ENCODE measurements at places on chromosomes 2 and 18.

GRCh38 chr2:45382744-45383143, 228.3 kb downstream of the SRBD1 start:
- no peak for DNase-seq

GRCh38 chr2:69469375-69469774, 32.1 kb upstream of the NFU1 start:
- no peak for DNase-seq

GRCh38 chr2:219798430-219798829, 171.0 kb downstream of the SLC4A3 start:
- DNase-seq: no peak

DNA sequence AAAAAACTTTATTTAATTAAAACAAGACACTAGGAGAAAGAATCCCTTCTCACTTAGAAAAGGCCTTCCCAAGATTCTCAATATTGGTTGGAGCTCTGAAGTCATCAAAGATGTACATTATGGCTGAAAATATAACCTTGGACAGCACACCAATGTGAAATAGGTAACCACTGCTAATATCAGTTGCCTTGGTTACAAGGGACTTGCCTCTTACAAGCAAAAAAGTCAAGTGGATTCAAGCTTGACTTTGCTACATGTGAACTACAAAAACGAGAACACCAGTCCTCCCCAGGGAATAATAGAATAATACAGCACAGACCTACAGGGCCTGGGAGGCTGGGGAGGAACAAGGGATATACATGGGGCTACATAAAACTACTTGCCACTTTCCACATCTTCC, 46.1 kb downstream of the NABP1 start:
- DNase-seq: no peak

- no peak for DNase-seq
Measured at GRCh38 chr2:24477229-24477628, 13.8 kb upstream of the NCOA1 start.

DNA sequence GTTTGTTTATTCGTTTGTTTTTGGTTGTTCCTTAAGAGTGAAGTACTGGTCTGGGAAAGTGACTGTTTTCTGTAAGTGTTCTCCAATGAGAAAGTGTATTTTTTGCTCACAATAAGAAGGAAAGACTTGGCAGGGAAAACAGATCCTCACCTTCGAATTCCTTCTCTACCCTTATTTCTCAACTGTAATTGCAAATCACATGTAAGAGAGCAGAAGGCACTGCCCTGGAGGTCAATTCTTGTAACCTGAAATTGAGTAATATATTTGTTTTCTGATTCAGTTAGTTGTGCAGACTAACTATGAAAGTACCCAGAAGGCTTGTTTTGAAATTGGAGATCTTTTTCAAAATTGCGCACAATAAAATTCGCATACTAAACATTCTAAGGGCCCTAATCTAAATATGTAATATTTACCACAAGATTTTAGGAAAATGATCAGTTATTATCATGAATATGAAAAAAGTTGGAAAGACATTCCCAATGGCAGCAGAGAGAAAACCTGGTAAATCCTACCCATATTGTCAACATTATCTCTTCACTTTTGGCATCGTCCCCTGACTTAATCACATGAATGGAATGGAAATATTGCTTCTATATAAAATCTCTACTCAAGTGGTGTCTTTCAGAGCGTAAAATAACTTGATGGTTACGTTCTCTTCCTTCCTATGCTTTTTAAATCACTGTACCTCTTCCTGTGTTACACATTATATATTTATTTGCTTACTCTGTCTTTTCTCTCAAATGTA, 24.1 kb downstream of the TFPI start:
- no peak for DNase-seq

DNA sequence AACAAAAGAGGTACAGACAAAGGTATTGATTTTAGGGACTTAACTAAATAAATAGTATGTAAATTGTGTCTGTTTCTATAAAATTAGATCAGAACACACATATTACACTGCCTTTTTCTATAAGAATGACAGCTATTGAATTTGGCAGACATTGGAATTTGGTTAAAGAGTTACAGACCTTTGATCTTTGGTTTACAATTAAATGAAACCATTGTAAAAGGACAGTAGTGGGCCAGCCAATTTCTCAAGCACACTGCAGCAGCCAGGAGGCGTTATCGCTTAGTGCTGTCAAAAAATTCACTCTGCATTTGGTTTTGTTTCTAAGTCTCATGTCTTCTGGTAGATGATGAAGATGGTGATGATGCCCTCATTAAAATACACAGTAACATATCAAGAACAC, 175.9 kb downstream of the NR4A2 start:
- no peak for DNase-seq

DNA sequence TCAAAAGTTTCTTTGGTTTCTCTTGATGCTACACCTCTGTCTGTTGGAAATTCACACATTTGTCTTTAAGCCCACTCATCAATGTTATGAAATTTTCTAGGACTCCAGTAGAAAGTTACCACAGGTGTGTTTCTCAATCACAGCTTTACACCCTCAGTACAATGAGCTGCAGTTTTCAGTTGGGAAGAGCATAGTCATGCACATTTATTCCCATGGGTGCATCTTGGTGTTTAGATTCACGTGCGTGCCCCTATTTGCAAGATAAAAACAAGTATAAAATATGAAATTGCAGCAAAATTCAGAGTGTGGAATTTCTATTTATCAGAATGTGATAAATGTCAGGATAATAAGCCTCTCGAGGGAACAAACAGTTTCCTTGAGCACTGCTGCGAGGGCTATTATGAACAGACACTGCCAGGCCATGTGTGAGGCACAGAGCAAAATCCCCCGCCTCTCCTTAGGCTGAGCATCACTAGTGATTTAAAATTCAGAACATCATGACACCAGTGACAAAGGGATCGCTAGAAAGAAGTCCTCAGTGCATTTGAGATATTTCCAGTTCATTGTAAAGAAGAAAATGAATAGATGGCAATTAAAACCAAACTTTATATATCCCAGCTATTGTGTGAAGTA, 512.2 kb upstream of the TCF4 start:
- DNase-seq: no peak

- DNase-seq: no peak
Measured at GRCh38 chr2:210459880-210460279, 16.7 kb downstream of the LANCL1 start.

DNA sequence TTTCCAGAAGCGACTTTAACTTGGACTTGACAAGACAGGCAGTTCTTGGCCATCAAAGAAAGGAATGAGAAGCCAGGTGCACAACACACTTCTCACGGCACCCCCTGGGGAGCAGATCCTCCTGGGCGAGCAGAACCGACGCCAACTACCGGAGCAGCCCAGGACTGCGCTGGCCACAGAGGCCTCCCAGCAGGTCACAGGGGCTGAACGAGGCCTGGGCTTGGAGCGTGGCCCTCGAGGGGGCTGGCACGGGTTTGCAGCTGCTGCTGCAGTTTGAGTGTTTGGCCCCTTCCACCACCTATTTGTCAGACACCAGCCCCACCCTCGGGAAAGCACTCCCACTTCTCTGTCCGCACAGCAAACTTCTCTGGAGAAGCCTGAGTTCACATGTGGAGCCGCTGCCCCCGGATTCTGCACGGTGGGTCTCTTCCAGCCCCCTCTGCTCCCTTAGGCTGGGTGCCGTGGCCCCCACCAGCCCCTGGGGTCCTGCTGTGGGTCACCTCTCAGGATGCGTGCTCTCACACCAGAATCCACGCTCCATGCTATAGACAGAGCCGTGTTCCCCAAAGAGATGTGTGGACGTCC, 306.7 kb upstream of the SALL3 start:
- peak; percentile 44 for DNase-seq

DNA sequence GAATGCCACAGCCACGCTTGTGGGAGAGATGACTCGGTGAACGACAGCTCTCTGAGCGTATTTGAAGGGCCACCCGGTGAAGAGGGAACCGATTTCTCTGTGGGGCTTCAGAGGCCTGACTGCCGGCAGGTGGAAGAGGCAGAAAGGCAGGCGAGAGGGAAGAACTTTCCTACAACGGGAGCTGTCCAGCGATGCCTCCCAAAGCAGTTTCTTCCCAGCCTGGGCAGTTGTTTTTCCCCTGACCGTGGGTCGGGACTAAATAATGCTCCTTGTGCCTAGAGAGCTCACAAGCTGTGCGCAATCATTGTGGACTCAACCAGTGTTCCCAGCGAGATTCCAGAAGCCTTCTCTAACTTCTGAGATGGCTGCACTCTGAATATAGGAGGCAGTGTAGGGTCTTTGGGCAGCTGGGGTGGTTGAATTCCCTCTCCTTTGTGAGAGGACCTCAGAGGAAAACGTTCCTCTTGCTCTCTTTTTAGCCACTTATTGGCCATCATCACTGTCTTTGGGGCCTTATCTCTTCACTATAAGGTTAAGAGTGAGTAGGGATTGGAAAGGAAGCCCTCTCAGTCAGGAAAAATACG, 710 bp downstream of the SEC11C start:
- DNase-seq: peak; percentile 70

DNA sequence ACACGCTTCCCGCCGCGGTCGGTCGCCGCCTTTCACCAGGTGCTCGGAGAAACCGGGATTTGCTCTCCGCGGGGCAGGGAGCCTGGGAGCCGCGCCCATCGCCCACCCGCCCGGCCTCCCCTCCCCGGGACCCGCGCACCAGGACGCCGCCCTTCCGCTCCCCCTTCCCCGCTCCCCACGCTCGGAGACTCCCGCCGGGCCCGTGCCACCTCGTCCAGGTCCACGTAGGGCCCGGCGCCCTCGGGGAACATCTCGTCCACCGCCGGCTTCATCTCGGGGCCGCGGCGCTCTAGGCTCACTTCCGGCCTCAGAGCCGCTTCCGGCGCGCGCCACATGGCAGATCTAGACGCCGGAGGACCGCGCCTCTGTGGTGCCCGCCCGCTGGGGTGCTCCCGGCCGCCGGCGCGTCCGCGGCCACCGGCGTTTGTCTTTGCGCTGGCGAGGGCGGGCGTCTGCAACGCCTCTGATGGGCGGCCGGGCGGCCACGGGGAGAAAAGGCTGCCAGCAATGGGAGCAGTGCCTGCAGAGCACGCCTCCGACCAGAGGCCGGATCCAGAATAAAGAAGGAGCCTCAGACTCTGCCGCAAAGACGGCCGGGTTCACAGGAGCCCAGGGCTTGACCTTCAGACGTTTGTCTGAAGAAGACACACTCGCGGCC, at the start of gene COPS9:
Gene COPS9, minus strand, starts transcription at position 293 of the 658 bp plus-strand sequence. Its CDS starts 21 bp downstream, at position 272.
- peak; percentile 73 for DNase-seq

- no peak for DNase-seq
Measured at GRCh38 chr18:75201282-75202270, 7.4 kb downstream of the PTGR3 start.

- no peak for DNase-seq
Measured at GRCh38 chr2:52676056-52676455, 1091.5 kb upstream of the CHAC2 start.

DNA sequence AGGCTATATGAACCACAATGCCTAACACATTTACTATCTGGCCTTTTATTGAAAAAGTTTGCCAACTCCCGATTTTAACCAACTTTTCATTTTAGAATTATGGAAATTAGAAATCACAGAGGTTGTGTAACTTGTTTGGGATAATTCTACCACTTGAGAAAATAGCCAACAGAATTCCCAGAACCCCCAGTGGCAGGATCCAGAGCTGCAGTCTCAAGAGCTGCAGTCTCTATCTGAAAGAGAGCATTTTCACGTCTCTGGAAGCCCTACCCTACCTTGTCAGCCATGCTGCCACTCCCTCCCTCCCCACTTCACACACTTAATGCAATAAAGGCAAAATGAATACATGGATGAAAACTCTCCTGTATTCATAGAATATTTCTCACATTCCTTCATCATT, 23.4 kb upstream of the TSPYL6 start:
- DNase-seq: no peak

- no peak for DNase-seq
Measured at GRCh38 chr18:55121397-55122170, 162.3 kb upstream of the CCDC68 start.

DNA sequence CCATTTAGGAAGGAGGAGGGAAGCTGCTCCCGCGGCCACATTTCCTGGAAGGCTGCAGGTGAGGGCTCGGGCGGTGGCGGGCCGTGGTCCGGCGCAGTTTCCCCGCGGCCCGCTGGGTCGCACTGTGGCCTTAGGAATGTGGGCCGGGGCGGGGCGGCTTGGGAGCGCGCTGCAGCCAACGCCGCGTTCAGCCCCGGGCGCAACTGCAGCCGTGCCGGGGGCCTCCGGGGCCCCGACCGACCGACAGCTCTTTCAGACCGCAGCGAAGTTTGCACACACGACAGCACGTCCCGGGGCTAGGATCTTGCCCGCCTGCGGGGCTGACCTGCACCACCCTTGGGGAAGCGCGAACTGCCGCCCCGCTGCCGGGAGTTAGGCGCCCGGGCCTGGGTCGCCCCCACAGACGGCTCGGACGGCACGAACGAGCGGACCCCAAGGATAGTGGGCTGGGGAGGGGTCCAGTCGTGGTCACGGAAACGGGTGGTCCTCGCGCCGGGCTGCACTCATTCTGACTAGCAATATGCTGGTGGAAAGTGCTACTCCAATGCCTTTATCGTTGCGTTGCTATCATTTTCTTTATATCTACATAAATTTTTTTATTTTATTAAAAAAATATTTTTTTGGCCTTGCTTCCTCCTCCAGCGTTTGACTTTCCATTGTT, 69.9 kb upstream of the DLX2 start:
- peak; percentile 76 for DNase-seq

DNA sequence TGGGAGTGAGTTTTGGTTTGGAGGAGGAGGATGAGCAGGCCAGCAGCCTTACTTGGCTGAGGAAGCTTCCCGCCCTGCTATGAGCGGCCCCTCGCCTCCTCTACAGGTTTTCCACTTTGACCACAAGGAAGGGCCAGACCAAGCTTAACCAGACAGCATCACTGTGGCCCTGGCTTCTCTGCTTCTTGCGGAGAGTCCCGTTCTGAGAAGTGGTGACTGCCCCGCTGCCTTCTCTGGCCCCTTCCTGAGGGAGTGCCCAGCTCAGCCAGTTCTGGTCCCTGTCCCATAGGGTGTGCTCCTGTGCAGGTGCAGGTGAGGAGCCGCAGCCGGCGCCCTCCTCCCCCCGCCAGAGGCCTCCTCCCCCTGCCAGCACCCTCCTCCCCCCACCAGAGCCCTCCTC, 101.0 kb downstream of the FAM210A start:
- no peak for DNase-seq

- DNase-seq: no peak
Measured at GRCh38 chr2:236644502-236644911, 74.9 kb downstream of the ACKR3 start.

DNA sequence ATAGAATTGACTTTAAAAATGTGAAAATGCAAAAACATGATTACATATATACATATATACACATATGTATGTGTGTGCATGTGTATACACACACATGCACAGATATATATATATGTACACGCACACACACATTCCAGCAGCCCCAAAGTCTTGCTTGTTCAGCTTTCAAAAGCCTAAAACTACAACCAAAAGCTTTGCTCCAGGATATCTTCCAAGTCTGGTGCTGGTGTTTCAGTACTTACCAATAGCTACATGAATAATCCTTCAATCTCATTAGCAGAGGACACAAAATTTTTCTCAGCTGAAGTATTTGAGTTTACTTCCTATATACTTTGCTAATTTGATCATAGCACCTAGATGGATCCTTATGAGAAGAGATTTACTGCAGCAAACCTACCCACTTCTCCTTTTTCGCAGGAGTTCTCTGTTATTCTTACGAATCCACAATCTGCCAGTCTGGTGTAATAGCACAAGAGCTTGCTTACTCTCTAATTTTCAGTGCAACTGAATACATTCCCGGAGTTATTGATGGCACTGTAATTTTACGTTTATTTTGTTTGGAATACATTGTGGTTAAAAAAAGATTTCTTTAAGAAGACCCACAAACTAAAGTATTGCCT, 553.3 kb downstream of the ARHGAP15 start:
- DNase-seq: no peak

Data from NCI-H146 (cell line).